ENCODE measurements at places on chromosomes 1 and 21.

- DNase-seq, result no peak
Measured at GRCh38 chr1:76961181-76961819, 94.0 kb downstream of the ST6GALNAC5 start.

- DNase-seq, result no peak
Measured at GRCh38 chr1:117826540-117827078, 102.8 kb downstream of the GDAP2 start.

- no peak for DNase-seq
Measured at GRCh38 chr1:162192763-162193162, 123.3 kb downstream of the NOS1AP start.

DNA sequence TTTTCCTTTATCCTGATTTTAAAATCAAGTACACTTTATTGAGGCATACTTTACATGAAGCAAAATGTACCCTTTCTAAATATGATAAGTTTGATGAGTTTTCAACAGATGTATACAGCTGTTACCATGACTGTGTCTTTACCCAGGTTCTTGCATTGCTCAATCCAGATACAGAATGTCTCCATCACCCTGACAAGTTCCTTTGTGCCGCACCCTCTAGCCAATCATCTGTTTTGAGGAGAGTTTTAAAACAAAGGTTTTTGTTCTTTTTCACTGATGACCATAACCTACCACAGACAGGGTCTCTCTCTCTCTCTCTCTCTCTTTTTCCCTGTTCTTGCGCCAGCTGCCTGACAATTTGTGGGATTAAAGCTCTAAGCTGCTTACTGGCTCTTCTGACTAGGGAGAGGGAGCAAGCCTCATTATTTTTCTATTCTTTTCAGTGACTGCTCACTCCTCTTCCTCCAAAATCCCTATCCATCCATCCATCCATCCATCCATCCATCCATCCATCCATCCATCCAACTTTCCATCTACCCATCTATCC is 1.2 kb upstream of the KCNE1 start:
- no peak for DNase-seq

DNA sequence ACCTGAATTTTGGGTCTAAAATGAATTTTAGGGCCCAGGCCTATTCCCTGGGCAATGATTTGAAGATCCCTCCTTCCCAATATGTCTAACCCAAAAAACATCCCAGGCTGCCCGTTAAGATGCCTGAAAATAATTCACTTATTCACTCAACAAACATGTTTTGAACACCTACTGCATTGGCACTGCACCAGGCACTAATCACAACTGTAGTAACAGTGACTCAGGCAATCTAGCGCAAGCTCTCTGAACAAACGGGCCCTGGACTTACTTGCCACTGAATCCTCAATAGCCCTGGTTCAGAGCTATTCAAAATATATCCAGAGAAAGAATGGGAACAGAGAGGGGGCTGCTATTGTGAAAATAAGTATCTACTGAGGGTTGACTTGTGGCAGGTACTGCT is 4.2 kb downstream of the CD244 start:
- DNase-seq, result no peak

DNA sequence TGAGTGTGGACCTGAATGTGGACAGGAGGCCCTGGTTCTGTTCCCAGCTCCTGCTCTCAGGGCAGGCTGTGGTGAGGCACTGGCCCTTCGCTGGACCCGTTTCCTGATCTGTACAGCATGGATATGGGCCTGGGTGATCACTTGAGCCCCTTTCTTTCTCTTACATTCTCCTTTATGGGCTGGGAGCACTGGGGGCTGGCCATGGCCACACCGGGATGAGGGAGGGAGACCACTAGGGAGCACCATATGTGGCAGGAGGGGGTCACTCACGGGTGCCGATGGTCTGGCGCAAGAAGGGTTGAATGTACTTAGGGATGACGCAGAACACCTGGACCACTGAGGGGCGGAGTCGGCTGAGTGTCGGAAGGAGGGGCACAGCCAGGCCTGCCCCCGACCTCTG is 2.7 kb downstream of the DCST2 start:
- DNase-seq, result no peak

DNA sequence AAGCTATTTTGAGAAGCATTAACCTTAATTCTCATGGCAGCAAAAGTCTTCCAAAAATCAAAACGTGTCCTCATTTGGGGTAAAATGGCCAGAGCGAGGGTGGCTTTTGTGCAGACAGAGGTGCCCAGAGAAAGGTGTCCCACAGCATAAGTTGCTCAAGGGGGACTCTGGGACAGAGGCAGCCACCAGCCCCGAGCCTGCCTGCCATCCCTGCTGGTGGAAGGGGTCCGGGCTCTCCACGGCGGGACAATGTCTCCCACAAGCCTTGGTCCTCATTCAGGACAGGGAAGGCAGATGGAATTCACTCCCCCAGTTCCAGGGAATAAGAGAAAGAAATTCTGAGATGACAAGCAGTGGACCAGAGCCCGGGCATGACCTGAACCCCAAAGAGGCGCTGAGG is 12.6 kb upstream of the ARHGEF16 start:
- no peak for DNase-seq

- DNase-seq, result no peak
Measured at GRCh38 chr21:26389971-26390641, 183.0 kb downstream of the CYYR1 start.

GRCh38 chr21:33374080-33374449 is 29.1 kb upstream of the IFNGR2 start:
- DNase-seq, result no peak

GRCh38 chr21:37815893-37816292 is 100.4 kb downstream of the KCNJ6 start:
- no peak for DNase-seq

DNA sequence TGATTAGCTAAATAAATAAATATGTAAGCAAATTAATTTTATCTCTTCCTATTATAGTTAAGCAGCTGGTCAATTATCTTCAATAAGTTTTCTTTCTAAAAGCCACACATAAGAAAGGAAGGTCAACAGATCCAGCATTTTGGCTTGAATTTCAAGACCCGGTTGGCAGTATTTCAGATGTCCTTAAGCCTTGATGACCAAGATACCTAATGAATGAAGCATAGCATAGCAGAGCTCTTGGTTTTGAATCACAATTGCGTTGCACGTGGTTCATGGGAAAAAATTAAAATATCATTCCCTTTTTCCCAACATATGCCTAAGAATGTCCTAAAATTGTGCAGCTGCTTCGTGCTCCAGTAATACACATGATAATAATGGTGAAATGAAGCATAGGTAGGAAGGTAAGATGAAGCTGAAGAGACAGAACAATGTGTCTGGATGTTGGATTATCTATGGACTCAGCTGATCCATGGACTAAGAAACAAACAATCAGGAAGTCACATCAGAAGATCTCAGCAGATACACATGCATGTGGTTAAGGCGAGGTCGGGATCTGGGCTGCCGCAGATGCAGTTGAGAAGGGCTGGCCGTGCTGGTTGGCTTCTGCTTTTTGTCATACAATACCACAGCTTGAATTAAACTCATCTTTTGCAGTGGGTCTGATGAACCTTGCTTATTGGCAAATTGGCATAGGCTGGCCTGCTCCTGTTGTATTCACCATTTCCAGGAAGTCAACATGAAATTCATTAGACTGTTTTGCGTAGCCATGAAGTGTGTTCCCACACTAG is 284.9 kb upstream of the RUNX1 start:
- DNase-seq, result no peak

- DNase-seq, result peak; percentile 83
Measured at GRCh38 chr1:154198756-154199562, 7.1 kb upstream of the TPM3 start.

- DNase-seq, result no peak
Measured at GRCh38 chr1:228150461-228151179, 890 bp downstream of the GJC2 start.

GRCh38 chr1:63630666-63631065 is 37.5 kb downstream of the PGM1 start:
- DNase-seq, result no peak

- no peak for DNase-seq
Measured at GRCh38 chr1:214566158-214567104, 15.0 kb upstream of the PTPN14 start.

DNA sequence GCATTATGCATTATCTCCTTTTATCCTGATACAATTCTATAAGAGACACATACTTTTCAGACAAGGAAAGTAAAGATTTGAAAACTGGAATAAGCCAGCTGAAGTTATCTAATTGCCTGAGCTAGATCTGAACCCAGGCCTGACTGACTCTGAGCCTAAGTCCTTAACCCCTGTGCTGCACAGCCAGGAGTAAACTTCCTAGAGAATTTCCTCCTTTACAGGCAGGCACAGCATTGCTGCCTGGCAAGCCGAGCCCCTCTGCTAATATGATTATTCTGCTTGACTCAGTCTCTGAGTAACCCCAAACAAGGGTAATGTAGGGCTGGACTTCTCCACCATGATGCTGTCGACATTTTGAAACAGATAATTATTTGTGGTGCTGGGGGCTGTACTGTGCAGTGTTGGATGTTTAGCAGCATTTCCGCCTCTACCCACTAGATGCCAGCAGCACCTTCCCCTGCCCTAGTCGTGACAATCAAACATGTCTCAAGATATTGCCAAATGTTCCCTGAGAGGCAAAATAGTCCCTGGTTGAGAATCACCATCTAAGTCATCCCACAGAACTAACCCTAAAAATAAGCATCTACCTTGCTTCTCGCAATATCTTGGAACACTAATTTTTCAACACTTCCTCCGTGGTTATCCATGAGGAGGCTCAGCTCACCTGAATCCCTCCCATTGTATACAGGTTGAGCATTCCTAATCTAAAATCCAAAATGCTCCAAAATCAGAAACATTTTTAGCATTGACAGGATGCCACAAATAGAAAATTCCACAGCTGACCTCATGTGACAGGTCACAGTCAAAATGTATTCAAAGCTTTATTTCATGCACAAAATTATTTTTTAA is 18.5 kb downstream of the CAMK1G start:
- DNase-seq, result peak; percentile 77

DNA sequence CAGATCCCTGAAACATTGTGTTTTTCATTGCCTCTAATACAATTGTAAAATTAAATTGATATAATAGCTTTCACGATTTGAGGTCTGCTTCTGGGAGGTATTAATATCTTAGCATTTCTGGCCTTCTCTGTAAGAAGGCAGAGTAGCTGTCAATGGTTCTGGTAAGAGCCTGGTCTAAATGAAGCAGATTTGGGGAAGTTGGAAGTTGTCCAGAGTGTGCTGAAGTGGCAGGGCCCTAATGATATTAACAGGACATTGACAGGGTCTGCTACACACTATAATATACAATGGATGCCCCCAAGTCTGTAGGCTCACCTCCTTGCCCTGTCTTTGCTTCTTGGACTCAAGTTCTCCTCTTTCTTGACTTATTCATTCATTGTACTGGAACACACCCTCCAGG is 99.5 kb downstream of the C4BPA start:
- DNase-seq, result no peak

DNA sequence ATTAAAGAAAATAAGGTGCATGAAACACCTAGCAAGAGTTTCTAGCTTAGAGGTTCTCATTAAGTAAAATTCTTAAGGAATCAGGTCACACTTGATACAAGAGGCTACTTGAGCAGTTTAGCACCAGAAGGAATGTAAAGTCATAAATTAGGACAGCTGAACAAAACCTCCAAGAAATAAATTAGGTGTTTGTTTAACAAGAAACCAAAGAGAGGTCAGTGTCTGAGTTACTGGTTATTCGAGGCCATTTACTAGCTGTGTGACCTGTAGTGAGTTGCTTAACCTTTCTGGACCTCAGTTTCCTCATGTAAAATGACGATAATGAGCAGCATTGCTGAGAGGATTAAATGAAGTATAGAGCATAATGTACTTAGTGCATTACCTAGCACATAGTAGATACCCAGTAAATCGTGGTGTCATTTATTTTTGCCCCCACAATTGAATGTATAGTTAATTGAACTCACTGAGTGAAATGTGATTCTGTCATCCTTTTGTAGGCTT is 908 bp upstream of the ELK4 start:
- no peak for DNase-seq

DNA sequence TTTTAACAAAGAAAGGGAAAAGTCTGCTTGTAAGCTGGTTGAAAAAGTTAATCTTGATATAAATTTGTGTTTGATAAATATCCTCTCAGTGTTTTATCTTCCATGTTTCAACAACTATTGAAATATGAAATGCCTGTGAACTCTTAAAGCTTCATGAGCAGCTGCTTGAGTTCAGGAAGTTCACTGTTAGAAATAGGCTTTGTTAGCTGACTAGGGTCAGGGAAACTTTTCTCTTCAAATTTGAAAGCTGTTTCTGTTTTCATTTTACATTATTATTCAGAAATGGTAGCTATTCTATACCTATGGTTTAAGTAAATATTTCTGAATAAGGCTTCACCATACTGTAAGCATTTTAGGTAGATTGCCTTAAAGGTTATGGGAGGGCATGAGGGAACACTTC is 191.7 kb downstream of the HS2ST1 start:
- DNase-seq, result no peak

DNA sequence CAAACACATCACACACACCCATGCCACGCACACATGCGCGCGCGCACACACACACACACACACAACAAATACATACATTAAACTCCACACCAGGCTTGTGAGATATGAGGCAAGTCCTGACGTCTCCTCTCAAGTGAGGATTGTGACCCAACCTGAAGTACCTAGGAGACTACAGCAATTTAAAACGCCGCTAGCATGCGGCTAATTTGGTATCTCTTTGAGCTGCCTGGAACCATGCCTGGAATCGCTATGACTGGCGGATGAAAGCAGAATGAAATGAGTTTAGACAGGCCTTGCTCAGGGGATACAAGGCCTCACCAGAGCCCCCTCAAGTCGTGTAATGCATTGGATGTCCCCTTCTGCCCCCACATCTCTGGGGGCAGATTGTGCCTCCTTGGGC is 1.6 kb upstream of the RAB7B start:
- no peak for DNase-seq

DNA sequence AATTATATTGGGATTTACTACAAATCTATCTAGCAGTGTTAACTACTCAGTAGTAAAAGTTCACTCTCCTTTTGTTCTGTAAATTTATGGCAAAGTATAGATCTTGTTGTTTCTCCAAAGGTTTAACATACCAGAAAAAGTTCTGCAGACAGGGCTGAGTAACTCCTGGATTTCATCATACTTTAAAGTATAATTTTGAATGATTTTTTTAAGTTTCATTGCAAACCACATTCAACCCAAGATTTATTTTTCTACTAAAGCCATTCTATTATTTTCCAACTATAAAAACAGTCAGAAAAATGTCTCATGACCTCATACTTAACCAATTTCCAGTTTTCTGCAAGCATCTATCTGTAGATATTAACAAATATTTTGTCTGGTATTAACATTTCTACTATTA is 585.8 kb upstream of the ZRANB2 start:
- DNase-seq, result no peak

- no peak for DNase-seq
Measured at GRCh38 chr1:56553046-56553445, 26.3 kb downstream of the PLPP3 start.

- DNase-seq, result no peak
Measured at GRCh38 chr1:184190616-184191015, 139.1 kb downstream of the TSEN15 start.

DNA sequence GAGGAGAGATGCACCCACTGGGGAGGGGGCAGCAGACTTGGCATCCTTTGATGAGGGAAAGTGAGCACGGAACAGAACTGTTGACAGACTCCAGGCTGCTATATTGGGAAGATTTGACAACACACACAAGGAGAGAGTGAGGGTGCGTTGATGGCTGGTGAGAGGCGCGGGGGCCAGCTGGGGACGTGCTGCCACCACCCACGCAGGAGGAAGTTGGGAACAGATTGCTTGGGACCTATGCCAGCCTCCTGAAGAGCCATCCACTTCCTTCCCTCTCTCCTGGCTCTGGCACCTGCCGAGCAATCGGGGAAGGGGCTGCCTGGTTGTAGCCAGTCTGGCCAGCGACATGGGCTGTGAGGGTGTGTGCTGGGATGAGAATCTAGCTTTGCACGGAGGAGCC is 223.7 kb upstream of the CSF3R start:
- DNase-seq, result no peak

All from activated CD4-positive, alpha-beta T cell treated with anti-CD3 and anti-CD28 coated beads, Interleukin-2, amount 10 ng/mL, durations not matched to agents 24 days and 14 days (primary cell).